ENCODE measurements at places on chromosomes 6 and 20.

DNA sequence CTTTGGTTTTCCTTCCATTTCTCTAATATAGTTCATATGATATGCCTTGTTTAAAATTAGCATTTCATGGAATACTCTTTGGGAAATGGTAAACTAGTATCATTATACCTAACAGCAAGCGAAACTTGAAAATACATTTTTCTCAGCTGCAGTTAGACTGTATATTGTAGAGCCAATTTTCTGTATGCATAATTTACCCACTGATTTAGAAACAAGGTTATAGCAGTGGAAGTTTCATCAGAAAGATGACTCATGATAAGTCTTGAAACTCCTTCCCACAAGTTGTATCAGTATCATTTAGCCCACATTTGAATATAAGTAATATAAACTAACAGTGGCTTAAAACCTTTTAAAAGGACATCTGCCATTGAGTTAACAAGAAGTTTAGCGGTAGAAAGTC, 164.8 kb upstream of the BMP5 start:
- DNase-seq = no peak

DNA sequence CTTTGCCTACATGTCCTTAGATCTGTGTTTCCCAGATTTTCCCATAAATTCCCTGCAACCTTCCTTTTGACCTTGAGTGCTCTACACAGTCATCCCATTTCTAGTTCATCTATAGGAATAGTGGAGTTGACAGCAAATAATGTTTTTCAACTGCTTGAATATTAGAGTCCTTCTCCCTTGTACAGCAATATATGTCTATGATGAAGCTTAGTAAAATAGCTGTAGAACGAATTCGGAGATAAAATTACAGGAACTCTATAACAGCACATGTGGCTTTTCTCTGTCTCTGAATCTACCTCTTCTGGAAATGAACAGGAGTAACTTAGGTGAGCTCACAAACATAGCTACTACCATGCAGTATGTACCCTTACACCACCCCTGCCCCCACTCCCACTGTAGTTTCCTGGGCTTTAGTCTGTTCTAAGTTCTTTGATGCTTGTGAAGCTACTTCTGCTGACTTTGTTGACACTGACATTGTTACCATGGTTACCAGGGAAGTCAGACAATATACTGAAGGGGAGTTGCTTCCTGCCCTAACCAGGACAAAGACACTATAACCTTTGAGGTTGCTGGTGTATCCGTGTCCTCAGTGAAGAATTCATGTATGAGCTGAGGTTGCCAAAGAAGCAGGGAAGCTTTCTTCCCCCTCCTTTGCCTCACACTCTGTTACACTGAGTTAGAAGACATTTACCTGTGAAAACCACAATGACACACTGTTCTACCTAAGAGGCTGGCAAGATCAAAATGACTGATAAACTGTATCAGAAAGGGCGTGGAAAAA, 35.8 kb upstream of the SHLD1 start:
- peak; percentile 57 for DNase-seq

- no peak for DNase-seq
Observed at GRCh38 chr20:3901028-3901705, 12.0 kb downstream of the PANK2 start.

DNA sequence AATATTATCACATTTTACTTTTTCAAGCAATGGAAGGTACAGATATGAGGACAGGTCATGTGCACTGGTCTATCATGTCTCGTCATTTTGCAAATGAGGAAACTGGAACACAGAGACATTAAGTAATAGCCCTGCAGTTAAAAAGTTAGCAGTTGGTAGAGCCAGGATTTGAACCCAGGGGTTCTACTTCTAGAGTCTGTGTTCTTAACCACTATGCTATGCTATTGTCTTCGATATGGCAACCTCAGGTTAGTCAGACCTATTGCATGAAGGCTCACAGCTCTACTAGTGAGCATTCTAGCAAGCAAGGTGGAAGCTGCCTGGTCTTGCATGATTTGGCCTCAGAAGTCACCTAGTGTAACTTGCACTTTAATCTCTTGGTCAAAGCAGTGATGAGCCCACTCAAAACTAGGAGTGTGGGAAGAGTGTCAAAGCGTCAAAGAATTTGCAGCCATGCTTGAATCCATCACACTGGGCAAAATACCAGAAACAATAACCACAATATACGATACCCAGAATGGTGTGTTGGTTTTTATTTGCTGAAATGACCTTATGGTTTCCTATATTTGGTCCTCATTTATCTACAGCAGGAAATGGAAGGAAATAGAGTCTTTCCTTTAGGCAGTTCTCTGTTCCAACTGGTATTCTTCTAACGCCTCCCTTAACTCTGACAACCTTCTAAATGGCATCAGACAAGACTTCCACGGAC, 20.4 kb upstream of the BMP2 start:
- DNase-seq = no peak

- no peak for DNase-seq
Observed at GRCh38 chr6:140636908-140637402, 1262.5 kb upstream of the CITED2 start.

DNA sequence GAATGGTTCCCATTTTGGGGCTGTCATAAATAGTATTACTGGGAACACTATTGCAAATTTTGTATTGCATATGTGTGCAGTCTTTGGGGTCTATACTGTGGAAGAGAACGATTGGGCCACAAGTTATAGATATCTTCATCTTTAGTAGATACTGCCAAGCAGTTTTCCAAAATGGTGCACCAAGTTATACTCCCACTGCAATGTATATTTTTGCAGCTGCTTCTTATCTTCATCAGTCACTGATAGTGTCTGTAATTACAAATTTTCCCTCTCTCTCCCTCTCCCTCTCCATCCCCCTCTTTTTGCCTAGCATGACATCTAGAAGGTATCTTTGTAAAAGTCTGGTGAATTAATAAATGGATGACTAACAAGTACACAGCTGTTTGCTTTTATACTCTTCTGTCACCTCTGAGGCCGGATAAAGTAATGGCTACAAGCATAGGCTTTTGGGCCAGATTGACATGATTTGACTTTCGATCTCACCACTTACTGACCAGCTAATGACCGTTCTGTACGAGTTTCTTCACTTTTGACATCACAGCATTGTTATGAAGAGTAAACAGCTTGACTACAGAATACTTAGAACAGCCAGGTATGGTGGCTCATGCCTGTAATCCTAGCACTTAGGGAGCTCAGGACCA, 113.3 kb upstream of the SLC2A12 start:
- no peak for DNase-seq

GRCh38 chr6:37396571-37397180, 36.3 kb upstream of the CMTR1 start:
- no peak for DNase-seq
